ENCODE measurements at places on chromosomes 11 and 22. TPM values are rescaled to one million over a fixed set of nuclear protein-coding genes. Genes with fewer than 3 reads are reported as not detected.
A peak's percentile ranks its signal among the peaks of the same experiment; 100 is the strongest.

The OR52H1 gene
- not detected for total RNA-seq

The MMP1 gene
- not detected for total RNA-seq

The PRRG4 gene
- 11.5 TPM for total RNA-seq

DNA sequence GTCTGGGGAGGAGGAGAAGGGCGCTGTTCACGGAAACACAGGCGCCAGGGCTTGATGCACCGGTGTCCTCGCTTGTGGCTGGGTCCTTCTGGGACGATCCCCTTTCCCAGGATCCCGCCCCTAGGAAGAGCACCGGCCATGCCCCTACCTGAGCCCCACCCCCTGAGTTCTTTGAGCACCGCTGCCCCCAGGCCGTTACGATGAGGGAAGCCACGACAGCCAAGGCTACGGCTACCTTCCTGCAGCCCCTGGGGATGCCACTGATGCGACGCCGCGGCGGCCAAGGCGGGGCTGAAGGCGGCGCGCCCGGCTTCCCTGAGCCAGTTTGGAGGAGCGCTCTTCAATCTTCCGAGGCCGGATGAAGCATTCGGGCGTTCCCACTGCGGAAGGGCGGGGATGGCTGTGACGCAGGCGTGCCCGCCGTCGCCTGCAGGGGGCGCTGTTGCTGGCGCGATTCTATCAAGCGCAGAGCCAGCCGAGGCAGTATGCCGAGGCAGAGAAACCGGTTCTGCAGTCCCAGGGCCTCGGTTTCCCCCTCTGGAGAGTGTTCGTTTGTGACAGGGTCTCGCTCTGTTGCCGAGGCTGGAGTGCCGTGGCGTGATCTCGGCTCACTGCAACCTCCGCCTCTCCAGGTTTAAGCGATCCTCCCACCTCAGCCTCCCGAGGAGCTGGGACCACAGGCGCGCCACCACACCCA, 9.7 kb upstream of the NEFH start:
- H3K27me3 ChIP-seq, result no peaks in the 10 kb centered on the region
- DNase-seq, result no peak
- no peaks in the 10 kb centered on the region for H3K36me3 ChIP-seq
- peak overlapping the region; percentile 43 for H3K4me3 ChIP-seq
- no peaks in the 10 kb centered on the region for H3K4me1 ChIP-seq

- peaks cover 16% of the 10 kb centered on the region for H3K4me1 ChIP-seq
- H3K27ac ChIP-seq, result no peak overlapping the region
- no peak for DNase-seq
- no peaks in the 10 kb centered on the region for H3K27me3 ChIP-seq
- no peak overlapping the region for H3K4me3 ChIP-seq
Observed at GRCh38 chr22:35971456-35972119, 57.0 kb downstream of the RBFOX2 start.

DNA sequence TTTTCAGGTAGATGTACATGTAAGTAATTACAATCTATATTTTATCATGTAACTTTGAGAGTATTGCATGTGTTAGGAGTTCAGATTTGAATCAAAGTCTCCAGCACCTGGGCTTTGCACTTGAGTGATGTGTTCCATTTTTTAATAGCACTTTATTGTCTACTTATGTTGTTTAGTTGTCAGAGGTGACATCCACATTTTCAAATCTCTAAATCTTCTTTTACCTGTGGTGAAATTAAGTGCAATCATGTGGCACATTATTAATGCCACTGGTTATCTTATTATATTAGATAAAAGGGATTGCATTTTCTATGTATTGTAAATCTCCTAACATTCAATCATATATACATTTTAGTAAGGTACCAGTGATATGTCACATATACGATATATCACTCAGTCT, 333.4 kb downstream of the AASDHPPT start:
- DNase-seq, result no peak
- H3K27me3 ChIP-seq, result no peaks in the 10 kb centered on the region
- no peaks in the 10 kb centered on the region for H3K4me1 ChIP-seq
- H3K36me3 ChIP-seq, result no peaks in the 10 kb centered on the region

DNA sequence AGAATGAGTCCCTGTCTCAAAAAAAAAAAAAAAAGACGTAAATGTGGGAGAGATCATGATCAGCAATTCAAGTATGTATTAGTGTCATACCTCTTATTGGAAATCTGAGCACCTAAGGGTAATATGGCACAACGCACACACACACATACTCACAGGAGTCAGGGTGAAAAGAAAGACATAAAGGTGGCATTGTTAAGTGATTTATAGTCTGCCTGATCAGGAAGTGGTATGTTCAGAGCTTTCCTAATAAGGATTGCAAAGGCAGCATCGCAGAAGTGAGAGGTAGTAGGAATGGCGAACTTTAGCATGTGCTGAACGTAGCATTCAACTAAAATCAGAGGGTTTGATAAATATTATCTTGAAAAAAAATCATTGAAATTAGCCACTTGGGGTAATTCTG, 854.3 kb downstream of the METTL15 start:
- no peak for DNase-seq
- no peaks in the 10 kb centered on the region for H3K36me3 ChIP-seq
- H3K4me1 ChIP-seq, result no peaks in the 10 kb centered on the region
- H3K4me3 ChIP-seq, result no peak overlapping the region

Measured in PC-9 (cell line).